Colonic mucosa (tissue), 4 donors: ENCODE measurements at places on chromosomes 16 and 17. TPM values are rescaled to one million over a fixed set of nuclear protein-coding genes. Genes with fewer than 3 reads are reported as not detected.
A peak's percentile ranks its signal among the peaks of the same experiment; 100 is the strongest.

The CCL17 gene
- total RNA-seq = not detected

The NPIPB9 gene
- 1.5 TPM for total RNA-seq

The SYNGR3 gene
- 1.5 TPM for total RNA-seq

The HSD17B1 gene
- 0.88 TPM for total RNA-seq

The E2F4 gene
- total RNA-seq = 53.3 TPM

The KRTAP1-1 gene
- not detected for total RNA-seq

The NHLRC4 gene
- total RNA-seq = 0.32 TPM

The SNAI3 gene
- total RNA-seq = 0.25 TPM

The TBC1D3G gene
- not detected for total RNA-seq

The TBC1D3D gene
- total RNA-seq = 0.37 TPM

The GGT6 gene
- 158 TPM for total RNA-seq

DNA sequence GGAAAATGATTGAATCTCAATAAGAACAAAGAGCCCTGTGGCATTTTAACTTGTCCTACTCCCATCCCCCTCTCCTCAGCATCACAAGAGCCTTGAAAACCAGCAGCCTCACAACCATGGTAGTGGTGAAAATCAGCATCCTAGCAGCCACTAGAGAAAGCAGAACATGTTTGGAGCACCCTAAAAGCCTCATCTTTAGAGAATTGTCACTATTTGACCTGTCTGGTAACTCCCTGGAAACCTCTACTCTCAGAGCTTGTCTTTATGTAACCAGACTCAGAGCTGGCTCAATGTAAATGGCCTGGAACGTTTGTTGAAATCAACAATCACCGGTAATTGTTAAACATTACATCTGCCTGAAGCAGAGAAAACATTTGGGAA lies 70.8 kb downstream of the MMD start:
- no peak for DNase-seq

- no peak for DNase-seq
These were observed 60.6 kb upstream of the ENDOV start for GRCh38 chr17:80354336-80354735.

- no peak for DNase-seq
These were observed 19.8 kb upstream of the KIFC3 start for GRCh38 chr16:57822018-57822553.

DNA sequence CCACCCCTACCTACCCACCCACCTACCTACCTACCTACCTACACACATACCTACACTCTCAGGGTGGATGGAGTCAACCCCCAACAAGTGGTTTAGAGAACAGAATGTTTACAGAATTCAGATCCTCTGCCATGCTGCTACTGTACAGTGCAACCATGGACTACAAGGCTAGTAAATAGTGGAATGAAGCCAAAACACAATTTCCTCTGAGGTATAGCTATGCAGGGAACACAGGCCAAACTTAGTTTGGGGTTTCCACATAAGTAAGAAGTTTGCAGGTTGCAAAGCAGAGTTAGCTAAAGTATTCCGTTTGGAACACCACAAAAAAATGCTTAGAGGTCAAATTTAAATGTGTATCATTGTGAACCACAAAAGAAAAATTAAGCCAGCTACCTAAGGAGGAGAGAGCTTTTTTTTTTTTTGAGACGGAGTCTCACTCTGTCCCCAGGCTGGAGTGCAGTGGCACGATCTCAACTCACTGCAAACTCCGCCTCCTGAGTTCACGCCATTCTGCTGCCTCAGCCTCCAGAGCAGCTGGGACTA lies 2.7 kb upstream of the AP1G1 start:
- DNase-seq = no peak

DNA sequence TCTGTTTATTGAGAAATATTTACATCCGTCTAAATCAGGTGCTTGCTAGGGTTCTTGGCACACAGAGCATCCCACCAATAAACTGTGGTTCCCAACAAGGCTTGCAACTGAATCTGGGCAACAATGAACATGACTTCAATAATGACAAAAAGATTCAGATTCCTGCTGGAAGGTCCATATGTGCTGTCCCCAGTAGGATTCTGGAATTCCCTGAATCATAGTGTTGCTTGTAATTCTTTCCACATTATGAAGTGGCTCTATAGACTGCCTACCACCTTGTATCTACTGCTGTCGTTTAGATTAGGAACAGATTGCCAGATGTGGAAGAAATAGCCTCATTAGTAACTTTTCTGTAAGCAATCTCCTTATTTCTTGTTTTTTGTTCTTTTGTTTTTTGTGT lies 265.9 kb downstream of the WWOX start:
- no peak for DNase-seq

DNA sequence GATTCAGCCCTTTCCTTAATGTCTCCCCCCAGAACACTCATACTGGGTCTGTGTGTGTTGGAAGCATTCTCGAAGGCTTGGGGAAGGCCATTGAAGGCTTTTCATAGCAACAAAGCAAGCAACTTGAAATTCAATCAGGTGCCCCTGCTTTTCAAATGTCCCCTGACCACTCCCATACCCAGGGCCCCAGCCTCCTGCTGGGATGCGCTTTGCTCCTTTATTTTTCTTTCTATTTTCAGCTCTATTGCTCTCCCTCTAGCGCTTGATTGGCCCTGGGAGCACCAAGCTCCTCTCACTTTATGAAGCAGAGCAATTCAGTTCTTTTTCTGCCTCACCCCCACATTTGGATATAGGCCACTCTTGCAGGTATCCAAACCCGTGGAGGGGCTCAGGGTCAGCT lies 92.0 kb downstream of the WSCD1 start:
- no peak for DNase-seq

DNA sequence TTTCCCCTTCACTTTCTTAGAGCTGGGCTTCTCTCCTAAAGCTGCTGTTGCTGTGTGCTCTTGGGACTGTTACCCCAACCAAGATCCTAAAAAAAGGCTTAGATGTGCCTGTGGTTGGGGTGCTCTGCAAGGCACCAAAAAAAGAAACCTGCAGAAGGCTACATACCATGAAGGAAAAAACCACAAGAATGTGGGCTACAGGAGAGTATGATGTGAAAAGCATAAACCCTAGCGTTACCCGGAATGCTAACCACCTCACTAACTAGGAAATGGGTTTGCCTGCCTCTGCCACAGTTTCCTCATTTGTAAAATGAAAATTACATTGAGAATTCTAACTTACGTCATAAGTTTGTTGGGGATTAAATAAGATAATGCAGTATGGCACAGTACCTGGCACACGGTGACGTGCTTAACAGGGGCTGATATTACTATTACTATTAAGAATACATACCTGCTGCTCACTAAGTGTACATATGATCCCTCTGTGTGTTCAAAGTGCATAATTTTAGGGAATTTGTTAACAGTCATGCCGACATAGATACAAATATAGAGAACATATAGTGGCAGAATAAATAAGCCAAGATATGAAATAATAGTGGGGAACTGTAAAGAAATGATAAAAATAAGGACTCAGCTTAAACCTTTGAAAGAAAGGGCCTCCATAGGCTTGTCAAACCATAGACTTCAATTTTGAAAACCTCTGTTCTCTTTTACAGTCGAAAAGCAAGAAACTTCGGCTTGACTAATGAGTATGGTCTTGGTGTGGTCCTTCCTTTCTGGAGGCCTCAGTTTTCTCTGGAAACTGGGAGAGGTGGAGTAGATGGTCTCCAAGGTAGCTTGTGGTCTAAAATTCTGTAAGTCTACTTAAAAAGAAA lies 177.8 kb upstream of the TBX2 start:
- DNase-seq = no peak

- no peak for DNase-seq
These were observed 56.6 kb downstream of the DUSP14 start for GRCh38 chr17:37546302-37546701.

GRCh38 chr17:13600475-13601321 lies 1.0 kb downstream of the HS3ST3A1 start:
- DNase-seq = no peak

GRCh38 chr16:67963662-67964321 lies 4.6 kb downstream of the SLC12A4 start:
- DNase-seq = no peak

- DNase-seq = no peak
These were observed 22.6 kb upstream of the GOSR1 start for GRCh38 chr17:30454635-30455034.

DNA sequence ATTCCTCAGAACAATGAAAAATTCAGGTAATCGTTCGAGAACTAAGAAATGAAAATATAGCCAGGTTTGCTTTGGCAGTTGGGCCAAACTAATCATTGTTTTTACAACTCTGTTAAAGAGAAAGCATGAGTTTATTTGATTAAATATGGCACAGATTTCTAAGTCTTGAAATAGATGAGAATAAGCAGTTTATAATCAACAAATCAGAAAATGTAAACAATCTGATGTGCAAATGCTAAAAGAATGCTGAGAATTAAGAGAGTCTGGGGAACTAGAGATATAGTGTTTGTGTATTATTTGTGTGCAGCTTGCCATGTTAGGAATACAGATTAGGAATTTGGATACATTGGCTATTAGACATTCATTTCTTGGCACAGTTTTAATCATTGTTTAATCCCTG lies 212.5 kb downstream of the TANC2 start:
- no peak for DNase-seq

DNA sequence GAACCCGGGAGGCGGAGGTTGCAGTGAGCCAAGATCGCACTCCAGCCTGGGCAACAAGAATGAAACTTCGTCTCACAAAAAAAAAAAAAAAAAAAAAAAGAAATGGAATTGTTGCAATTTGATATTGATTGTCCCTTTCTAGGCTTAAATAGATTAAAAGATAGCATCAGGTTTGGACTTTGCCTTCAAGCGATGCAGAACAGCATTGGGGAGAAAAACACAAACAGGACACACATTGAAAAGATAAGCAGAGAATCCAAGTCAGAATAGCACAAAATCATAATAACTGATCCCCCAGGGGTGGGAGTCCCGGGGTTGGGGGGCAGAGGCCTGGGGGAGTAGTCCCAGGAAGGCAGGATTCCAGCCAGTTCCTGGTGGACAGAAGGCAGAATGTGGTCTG lies 3.9 kb upstream of the CREBBP start:
- no peak for DNase-seq

GRCh38 chr16:81457326-81458133 lies 12.9 kb downstream of the CMIP start:
- no peak for DNase-seq

GRCh38 chr17:75460295-75460694 lies 3.9 kb downstream of the TMEM94 start:
- no peak for DNase-seq

DNA sequence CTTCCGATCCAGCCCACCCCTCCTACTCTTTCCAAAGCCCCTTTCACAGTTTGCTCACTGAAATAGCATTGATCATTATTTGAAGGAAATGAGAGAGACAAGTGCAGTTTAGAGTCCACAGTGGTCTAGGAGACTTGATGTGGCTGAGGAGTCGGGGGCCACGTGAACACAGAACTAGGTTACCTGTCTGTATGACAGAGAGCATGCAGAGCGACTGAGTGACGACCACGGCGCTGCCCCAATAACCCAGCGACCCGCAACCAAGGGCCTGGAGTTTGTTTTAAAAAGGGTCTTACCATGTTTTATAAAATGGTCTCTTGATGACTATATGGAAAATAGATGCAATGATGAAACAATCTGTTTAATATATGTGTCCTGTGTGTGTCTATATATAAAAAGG lies 39.5 kb downstream of the NDEL1 start:
- no peak for DNase-seq

DNA sequence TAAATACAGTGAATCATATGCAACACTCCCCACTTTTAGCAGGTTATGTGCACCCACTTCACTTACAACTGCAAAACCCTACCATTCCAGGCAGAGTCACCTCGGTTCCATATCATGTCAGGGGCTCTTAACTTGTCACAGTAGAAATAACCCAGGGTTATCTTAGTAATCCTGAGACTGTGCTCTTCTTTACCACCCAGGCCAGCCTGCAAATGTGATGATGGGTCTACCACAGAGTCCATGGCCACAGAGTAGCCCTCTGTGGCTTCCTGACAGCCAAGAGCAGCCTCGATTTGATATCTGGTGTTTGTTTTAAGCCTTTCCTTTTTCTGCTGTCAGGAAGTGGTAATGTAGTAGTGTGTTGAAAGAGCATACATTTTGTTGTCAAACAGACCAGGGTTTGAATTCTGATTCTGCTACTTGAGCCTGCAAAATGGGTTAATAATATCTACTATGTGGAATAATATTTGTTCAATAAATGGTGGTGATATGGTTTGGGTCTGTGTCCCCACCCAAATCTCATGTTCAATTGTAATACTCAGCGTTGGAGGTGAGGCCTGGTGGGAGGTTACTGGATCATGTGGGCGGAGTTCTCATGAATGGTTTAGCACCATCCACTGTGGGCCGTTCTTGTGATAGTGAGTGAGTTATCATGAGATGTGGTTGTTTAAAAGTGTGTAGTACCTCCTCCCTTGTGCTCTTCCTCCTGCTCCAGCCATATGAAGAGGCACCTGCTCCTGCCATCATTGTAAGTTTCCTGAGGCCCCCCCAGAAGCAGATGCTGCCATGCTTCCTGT lies 416.5 kb downstream of the UTP18 start:
- DNase-seq = no peak

DNA sequence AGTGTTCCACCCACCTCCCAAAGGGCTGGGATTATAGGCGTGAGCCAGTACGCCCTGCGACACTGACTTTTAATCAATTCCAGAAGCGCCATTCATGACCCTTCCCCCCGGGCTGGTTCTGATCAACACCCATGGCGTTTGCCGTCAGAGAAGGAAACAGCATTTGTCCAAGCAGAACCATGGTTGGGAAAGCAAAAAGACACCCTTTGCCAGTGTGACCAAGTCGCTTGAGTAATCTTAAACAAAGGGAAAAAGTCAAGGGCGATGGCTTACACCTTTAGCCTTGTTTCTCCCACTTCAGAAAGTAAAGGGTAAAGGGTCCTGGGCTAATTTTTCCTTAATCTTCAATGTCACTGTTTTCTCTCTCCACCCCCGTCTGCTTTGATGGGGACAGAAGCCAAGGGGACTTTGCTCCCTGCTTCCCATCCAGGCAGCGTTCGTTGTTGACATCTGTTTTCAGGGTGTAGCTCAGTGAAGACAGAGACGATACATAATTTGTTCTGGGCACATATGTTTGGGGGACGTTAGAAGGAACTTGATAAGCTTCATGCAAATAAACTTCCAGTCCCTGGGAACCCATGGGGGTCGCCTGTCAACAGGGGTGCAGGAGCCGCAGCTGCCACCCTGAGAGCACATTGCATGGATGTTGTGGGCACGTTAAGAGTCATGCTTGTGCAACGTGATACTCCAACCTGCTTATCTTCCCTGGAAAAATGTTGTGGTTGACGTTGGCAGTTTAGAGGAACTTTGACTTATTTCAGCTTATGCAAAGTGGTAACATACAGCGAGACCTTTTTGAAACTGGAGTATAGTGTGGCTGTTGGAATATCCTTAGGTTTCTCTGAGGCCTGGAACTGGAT lies 50.6 kb upstream of the TANGO6 start:
- DNase-seq = peak; percentile 76

DNA sequence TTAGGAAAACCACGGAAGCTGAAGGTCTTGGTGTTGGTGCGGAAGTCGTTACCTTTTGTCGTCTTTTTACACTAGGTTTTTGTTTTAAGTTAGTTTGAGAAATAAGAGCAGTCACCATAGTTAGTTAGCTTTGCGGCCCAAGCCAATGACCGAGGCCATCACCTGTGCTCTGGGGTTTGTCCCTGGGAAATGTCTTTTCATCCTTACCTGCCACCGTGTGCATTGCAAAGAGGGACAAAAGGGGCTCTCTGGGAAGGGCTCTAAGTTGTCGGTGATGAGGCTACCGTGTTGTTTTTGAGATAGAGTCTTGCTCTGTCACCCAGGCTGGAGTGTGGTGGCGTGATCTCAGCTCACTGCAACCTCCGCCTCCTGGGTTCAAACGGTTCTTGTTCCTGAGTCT lies 49.8 kb downstream of the NDE1 start:
- DNase-seq = no peak

- DNase-seq = no peak
These were observed 28.3 kb downstream of the CHD9 start for GRCh38 chr16:53083119-53083518.
